A549 treated with CpdA at 1 μM for 4 hours (cell line): ENCODE measurements at places on chromosomes 7 and 10. TPM values are rescaled to one million over a fixed set of nuclear protein-coding genes. Genes with fewer than 3 reads are reported as not detected.

The NCAPG2 gene
- 30.1 to 38.0 TPM (median 37.3 TPM) in 5 replicates for total RNA-seq

The DMBT1 gene
- 0.02 to 0.06 TPM (median 0.05 TPM) in 4 of 5 replicates, not detected in the other for total RNA-seq

The GNG11 gene
- total RNA-seq, result 32.3 to 35.6 TPM (median 33.9 TPM) in 5 replicates

The SLC26A3 gene
- not detected in 5 replicates for total RNA-seq

The PIP gene
- total RNA-seq, result not detected in 5 replicates

The WNT2 gene
- 0.05 TPM in 1 of 5 replicates, not detected in the others for total RNA-seq

The ASAH2B gene
- 3.0 to 4.3 TPM (median 3.6 TPM) in 5 replicates for total RNA-seq

The NPSR1 gene
- total RNA-seq, result not detected in 5 replicates

The PLAC9 gene
- 0.16 to 0.50 TPM in 2 of 5 replicates, not detected in the others for total RNA-seq

The SLC16A9 gene
- 0.07 to 0.24 TPM (median 0.09 TPM) in 5 replicates for total RNA-seq

The MALSU1 gene
- total RNA-seq, result 65.7 to 89.4 TPM (median 82.3 TPM) in 5 replicates

The C10orf62 gene
- 0.12 TPM in 1 of 5 replicates, not detected in the others for total RNA-seq

The SPDYE5 gene
- total RNA-seq, result not detected in 5 replicates

The ATP6V0A4 gene
- 0.22 to 0.58 TPM (median 0.26 TPM) in 5 replicates for total RNA-seq

The GPR26 gene
- not detected in 5 replicates for total RNA-seq

The TAC1 gene
- total RNA-seq, result 0.30 TPM in 1 of 5 replicates, not detected in the others

The TMEM196 gene
- total RNA-seq, result not detected in 5 replicates

The RBP4 gene
- total RNA-seq, result 5.3 to 10.7 TPM (median 7.6 TPM) in 5 replicates

The GLI3 gene
- total RNA-seq, result 0.16 to 0.33 TPM (median 0.21 TPM) in 5 replicates

The GTF2IRD1 gene
- total RNA-seq, result 7.7 to 12.5 TPM (median 10.5 TPM) in 5 replicates

The ANKRD30A gene
- total RNA-seq, result 0.37 to 1.4 TPM (median 1.0 TPM) in 5 replicates

The DPP6 gene
- not detected in 5 replicates for total RNA-seq

The NUTM2E gene
- 0.29 to 0.52 TPM (median 0.45 TPM) in 5 replicates for total RNA-seq

The SPDYE2 gene
- total RNA-seq, result not detected in 5 replicates

The MACC1 gene
- total RNA-seq, result not detected in 5 replicates

The PPP1R17 gene
- total RNA-seq, result not detected in 5 replicates

The RBM48 gene
- 6.5 to 7.3 TPM (median 6.7 TPM) in 5 replicates for total RNA-seq

The ITGB8 gene
- 0.65 to 1.1 TPM (median 0.83 TPM) in 5 replicates for total RNA-seq

The DIP2C gene
- 5.7 to 8.2 TPM (median 7.6 TPM) in 5 replicates for total RNA-seq
